ENCODE measurements at places on chromosomes 3 and 15.

DNA sequence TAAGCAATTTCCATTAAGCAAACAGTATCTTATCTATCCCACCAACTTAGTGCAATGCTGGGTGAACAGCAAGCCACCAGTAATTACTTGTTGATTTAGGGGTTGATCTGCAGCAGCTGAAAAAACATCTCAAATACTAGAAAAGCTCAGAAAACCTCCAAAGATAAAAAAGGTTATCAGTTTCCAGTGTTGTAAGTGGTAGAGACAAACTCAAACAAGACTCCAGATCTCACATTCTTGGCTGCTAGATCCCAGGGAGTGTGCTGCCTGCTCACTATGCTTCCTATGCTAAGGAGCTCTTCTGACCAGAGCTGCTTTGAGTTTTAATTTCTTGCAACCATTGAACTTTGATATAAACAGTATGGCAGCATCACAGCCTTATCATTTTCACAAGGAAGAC lies 11.3 kb downstream of the B3GALNT1 start:
- DNase-seq = no peak

DNA sequence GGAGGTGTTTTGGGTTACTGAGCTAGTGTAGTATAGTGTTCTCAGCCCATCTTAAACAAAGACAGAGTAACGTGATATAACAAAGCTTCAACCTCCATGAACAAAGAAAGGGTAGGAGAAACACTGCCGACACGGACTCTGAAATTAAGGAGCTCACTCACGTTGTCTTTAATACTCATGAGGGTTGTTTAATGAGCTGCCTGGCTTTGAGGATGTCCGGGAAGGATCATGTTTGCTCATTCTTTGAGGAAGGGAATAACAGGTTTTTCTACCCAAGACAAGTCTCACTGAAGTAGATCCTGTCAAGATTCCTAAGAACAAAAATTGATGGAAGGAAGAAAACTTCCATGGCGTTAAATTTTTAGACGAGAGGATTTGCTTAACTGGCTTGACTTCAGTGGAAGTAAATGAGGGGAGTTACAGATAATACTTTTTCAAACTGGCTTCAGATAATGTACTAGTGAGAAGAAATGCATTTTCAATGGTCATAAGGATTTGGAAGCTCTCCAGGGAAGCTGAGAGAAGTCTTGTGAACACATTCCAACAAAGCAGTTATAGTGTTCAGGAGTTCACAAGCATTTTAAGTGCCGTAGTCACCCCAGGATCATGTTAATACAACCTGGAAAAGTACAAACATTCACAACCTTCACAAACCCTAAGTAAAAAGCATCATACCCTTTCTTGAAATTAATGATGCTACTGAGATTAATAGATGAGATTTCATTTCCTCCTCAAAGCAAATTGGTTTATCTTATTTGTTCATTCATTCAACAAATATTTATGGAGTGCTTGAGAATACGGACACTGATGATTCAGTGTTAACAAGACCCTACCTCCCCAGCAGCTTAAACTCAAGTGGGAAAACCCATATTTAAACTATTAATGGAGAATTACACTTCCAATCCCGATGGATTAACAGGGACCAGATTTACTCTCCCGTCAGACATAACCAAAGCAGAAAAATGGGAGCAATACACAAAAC lies 101.5 kb downstream of the SHQ1 start:
- DNase-seq = no peak

DNA sequence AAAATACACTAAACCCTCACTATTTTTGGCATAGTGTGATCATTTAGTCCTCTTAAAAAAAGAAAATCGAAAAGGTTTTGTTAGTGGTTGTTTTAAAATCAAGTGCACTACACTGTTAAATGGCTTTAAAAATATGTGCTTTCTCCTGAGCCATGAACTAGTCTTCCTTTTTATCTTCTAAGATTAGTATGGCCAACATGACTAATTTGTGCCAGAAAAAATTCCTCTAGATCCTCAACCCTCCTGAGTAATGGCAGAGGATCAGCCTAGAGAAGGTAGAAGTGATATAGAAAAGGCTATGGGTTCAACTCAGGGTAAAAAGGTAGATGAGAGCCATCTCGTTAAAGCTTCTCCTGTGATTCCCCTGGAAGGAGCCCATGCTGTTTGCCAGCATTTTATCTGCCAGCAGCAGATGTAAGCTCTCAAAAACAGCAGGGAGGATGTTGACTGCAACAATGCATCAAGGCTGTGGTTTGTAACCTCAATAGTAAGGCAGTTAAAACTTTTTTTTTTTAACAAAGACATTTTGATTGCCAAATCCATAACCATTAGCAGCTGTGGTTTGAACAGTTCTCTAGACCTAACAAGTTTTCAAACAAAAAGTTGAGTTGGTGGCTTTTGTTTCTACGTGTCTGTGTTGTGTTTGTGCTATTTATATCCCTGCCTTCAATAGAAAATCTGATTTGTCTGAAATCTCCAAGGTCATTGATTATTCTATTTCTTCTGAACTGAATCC lies 30.2 kb upstream of the ZNF609 start:
- DNase-seq = peak; percentile 84

- DNase-seq = no peak
Measured at GRCh38 chr3:18027161-18027939, 284.9 kb upstream of the TBC1D5 start.

DNA sequence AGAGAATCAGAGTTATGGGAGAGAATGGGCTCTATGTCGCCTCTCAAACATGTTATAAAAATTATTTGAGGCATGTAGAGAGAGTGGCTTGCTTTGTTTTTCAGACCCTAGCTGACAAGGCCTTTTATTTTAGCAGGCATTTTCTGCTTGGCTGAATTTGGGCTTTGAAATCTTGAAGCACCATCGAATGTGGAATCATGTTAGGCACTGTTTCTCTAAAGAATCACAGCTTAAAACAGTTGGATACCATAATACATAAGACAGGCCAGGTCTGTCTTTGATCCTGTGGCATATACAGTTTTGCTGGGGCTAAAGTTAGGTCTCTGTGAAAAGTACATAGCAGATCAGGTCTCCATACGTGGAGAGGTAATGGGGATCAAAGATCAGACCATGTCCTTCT lies 142.7 kb downstream of the NEK11 start:
- DNase-seq = no peak

GRCh38 chr15:82393671-82394070 lies 35.9 kb upstream of the GOLGA6L9 start:
- DNase-seq = peak; percentile 34

- DNase-seq = no peak
Measured at GRCh38 chr3:145696011-145696410, 465.0 kb downstream of the PLOD2 start.

- DNase-seq = no peak
Measured at GRCh38 chr3:118765636-118766305, 268.9 kb downstream of the IGSF11 start.

GRCh38 chr3:23648996-23649395 lies 156.8 kb upstream of the UBE2E1 start:
- no peak for DNase-seq

- DNase-seq = no peak
Measured at GRCh38 chr3:183381179-183381578, 47.2 kb downstream of the MCF2L2 start.

- DNase-seq = peak; percentile 63
Measured at GRCh38 chr15:39140060-39140604, 440.7 kb upstream of the THBS1 start.

- no peak for DNase-seq
Measured at GRCh38 chr15:89486726-89487050, 9.7 kb downstream of the RHCG start.

DNA sequence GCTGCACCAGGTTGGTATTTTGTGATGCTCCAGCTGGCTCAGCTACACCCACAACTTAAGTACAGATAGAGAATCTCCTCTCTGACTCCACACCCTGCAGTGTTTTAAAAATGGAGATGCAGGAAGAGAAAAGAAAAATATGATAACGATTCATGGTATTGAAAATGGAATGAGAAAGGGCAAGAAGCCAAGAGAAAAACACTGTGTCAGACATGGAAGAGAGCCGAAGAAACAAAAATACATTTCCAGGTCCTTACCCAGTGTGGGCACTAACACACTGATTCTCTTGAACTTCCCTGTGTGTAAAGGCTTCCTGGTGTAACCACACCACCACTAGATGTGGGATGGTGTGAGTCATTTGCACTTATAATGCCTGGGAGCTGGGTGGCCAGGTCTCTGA lies 93.1 kb downstream of the GMPS start:
- DNase-seq = peak; percentile 17

GRCh38 chr3:48567090-48567489 lies 3.5 kb upstream of the UCN2 start:
- DNase-seq = no peak

DNA sequence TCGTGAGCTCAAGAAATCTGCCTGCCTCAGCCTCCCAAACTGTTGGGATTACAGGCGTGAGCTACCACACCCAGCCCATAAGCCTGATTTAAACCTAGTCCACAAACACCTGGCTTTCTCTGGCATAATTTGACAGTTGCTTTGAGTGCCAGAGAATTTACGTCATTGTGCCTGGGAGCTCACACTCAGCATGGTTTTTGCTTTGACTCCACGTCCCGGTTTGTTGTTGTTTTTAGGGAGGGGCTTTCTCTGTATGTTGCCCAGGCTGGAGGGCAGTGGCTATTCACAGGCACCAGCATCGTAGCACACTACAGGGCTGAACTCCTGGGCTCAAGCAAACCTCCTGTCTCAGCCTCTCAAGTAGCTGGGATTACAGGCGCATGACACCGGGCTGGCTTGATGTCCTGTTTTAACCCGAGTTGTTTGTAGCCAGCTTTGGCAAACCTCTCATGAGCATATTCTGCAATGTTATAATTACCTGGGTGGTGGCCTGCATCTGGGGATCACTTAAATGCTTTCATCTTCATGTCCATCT lies 32.7 kb downstream of the CEMIP start:
- no peak for DNase-seq

- peak; percentile 11 for DNase-seq
Measured at GRCh38 chr3:19149368-19149767, 1.1 kb downstream of the KCNH8 start.

DNA sequence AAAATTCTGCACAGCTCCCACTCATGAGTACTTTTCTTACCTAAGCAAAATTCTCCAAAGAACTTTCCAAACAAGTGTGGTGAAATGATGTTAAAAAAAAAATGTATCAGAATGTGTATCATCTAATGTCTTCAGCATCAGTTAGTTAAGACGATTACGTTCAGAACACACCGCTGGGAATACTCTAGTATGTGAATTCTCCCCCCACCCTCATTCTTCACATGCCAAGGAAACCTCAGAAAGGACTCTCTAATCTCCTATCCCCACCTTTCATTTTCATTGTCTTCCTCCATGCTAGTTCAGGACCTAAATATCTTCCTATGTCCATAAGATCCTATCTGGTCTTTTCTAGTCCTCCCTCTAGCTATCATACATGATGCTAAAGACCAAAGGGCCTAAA lies 457.4 kb downstream of the SHQ1 start:
- DNase-seq = no peak

DNA sequence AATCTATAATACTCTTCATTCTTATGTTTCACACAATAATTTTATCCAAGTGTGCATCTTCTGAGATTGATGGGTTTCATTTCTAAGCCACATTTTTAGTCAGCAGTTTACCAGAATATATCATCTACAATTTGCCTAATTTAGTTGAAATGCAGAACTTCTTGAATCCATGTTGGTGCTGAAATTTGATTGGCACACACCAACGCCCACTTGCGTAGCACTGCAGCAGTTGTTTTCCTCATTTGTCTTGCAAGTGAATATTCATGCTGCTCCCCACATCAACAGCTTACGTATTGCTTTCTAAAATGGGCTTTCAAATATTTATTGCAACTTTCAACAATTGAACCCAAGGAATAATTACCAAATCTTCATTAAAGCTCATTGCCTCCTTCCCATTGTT lies 87.8 kb upstream of the CTDSPL start:
- no peak for DNase-seq

DNA sequence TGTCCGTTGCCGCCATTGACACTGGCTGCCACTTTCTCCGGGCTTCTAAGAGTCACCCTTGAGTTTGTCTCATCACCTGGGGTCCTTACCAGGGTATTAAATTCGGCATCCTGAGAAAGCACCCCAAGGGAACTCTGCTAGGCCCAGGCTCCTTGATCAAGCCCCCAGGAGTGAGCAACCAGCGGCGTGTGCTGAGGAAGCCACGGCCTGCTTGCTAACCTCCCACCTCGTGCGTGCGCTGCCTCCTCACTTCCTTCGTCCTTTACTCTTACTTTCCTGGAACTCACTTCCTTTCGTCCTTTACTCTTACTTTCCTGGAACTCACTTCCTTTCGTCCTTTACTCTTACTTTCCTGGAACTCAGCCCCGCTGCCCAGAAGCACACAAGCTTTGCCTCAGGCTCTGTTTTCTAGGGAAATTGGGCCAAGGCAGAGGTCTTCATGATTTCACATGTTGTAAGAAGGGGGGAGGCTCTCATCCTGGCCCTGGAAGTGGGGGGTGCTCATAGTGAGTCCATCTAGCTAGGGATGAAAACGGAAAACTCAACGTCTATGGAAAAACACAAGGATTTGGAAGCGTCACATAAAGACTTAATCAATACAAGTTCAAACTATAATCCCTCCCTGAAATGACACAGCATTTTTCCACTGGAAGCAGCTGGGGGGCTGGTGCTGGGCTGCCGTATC lies 36.7 kb upstream of the BDH1 start:
- DNase-seq = no peak
